ENCODE measurements at places on chromosomes 2 and 18.

DNA sequence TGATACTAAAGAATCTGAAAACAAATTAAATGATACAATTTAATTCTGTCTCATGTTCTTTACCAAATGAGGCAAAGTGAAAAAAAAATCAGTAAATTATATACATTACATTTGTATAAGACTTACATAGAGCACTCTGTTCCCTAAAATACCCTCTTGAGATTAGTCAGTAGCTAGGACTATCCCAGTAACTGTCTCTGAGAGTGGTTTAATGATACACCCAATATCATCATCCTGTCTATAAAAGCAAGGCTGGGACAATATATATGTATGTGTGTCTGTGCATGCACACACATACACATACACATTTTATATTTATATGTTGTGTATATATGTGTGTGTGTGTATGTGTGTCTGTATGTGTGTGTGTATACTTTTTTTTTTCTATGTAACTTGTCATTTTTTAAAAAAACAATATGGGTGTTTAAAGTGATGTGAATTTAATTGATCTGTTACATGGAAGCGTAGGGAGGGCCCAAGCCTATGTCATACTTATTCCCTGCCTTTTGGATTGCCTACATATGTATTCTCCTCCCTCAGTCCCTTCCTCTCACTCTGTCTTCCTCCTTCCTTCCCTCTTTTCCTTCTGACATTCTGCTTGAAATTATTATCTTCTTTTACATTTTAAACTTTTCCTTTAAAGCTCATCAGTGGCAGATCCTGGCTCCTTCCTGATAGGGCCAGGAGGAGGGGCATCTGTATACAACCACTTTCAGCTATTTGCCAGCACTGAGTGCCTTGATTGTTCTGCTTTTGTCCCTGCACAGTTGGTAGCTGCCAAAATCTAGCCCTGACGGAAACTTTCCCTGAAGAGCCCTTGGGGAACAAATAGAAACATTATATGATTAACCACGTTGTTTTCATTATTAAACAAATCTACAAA, 6.8 kb downstream of the ASXL3 start:
- no peak for DNase-seq

DNA sequence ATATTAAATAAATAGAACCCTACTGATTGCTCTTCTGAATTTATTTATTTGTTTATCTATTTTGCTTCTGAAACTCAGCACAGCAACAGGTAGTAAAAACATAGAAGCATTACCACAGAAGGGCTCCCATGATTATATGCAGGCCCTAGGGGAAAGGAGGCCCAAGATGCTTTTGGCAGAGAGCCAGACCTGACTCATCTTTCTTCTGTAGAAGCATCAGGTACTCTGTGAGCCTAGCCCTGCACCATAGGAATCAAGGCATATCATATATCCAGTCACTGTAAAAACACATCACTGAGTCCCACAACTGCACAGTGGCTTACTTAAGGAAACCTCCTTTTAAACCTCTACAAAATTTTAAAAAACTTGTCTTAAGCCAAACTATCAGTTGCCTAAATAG, 1.8 kb downstream of the SCN9A start:
- no peak for DNase-seq

DNA sequence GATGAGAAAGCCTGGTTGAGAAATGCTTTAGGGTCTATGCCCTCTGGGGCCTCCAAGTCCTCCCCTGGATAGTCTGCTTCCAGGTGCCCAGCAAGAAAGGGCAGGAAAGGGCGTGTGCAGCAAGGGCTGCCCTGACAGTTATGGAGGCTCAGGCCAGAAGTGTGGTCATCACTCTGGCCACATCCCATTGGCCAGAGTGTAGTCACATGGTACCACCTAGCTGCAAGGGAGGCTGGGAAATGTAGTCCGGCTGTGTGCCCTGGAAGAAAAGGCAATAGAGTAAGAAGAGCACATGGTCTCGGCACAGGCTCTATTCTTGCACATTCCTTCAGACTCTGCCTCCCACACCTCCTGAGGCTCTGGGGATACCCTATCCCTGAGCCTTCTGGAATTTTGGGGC, 35.7 kb downstream of the ODC1 start:
- no peak for DNase-seq

GRCh38 chr2:47950340-47951301, 44.3 kb upstream of the FBXO11 start:
- no peak for DNase-seq

DNA sequence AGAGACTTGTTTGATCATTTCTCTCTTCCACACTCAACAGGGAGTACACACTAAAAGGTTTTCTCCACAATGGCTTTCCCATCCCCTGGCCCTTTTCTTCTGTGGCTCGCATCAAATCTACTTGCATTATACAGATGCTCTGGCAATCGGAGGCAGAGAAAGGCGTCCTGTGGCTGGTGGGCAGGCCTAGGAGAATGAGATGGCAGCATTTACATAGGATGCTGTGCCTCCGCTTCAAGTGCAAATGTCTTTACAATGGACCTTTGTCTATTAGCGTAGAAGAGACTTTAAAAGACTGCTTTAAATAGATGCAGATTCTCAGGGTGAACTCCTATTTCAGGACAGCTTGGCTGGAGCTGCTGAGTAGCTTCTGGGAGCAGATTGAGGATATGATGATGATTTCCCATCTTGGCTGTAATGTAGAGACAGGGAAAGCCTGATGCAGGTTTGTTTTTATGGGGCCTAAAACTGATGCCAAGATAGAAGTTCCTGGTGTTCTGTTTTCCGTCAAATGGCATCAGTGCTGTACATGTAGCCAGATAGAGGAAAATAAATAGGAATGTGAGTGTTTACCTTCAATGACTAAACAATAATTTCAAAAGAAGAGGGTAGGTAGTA, 423.4 kb downstream of the RND3 start:
- no peak for DNase-seq

DNA sequence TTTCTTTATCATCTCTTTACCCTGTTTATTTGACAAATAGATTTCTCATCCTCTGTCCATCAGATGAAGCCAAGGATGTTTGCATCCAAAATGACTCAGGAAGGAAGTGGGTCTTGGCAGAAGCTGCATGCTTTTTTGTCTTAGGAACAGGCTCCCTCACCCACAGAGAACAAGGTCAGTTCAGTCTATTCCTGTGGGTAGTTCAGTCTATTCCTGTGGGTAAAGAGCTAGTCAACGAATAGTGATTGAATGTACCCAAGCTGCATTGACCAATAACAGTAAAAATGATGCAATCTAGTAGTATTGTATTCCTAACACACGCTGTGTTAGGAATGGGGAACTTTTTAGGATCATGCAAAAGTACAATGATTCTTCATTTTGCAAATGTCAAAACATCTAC, 290.8 kb upstream of the TANK start:
- no peak for DNase-seq

Measured in CD8-positive, alpha-beta T cell (primary cell).